ENCODE measurements at places on chromosomes 6 and 20.
A peak's percentile ranks its signal among the peaks of the same experiment; 100 is the strongest.

DNA sequence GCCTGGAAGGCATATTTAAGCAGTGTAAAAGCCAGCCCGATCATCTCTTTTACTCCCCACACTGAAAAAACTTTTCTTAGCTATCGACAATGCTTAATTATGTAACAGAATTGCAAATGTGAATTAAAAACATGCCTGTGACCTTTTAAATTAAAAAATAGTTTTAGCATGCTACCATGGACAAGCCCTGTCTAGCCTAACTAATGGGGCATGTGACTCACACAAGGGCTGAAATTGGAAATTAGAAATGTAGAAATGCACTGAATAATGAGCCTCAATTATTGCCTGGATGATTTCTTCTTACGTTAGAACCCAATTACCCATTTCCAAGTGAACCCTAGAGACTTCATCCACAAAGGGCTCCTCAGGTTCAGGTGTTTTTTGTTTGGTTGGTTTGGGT, 82.7 kb downstream of the SIM1 start:
- DNase-seq: no peak

GRCh38 chr6:26223650-26224546, 136.7 kb downstream of the HFE start:
- no peak for DNase-seq

GRCh38 chr6:7175462-7175861, 67.7 kb downstream of the RREB1 start:
- DNase-seq: no peak

- no peak for DNase-seq
Measured at GRCh38 chr6:81933608-81934051, 181.1 kb upstream of the TENT5A start.

DNA sequence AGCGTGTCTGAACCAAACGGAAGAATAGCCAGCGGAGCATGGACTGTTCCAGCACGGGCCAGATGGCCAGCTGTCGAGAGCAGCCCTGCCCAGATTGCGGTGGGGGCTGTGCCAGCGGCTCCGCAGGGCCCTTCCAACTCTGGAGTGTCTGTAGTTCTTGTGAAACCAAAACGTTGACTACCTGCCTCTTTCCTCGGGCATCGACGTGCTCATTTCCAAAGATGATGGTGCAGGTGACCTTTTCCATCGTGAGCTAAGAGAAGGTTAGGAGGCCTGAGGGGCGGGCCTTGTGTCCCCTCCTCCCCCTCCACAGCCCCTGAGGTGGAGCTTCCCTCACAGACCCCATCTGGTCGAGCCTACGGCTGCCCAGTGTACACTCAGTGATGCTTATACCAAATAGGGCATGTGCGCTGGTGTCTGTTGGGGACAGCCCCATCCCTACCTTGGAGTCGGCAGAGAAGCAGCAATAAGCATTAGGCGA, 12.9 kb upstream of the C20orf144 start:
- DNase-seq: no peak

GRCh38 chr6:87146363-87146762, 9.0 kb upstream of the ZNF292 start:
- no peak for DNase-seq

DNA sequence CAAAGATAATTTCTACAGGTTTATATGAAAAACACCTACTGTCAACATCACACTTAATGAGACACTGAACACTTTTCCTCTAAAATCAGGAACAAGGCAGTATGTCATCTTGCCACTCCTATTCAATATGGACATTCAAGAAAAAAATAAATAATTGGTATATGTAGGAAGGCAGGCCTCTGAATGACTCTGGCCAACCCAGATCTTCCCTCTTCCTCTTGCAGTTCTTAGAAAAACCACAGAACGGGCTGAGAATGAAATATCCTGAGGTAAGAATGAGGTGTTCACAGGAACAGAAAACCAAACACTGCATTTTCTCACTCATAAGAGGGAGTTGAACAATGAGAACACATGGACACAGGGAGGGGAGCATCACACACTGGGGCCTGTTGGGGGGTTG, 1207.2 kb upstream of the CITED2 start:
- no peak for DNase-seq

- no peak for DNase-seq
Measured at GRCh38 chr6:152124429-152125074, 317.1 kb downstream of the ESR1 start.

DNA sequence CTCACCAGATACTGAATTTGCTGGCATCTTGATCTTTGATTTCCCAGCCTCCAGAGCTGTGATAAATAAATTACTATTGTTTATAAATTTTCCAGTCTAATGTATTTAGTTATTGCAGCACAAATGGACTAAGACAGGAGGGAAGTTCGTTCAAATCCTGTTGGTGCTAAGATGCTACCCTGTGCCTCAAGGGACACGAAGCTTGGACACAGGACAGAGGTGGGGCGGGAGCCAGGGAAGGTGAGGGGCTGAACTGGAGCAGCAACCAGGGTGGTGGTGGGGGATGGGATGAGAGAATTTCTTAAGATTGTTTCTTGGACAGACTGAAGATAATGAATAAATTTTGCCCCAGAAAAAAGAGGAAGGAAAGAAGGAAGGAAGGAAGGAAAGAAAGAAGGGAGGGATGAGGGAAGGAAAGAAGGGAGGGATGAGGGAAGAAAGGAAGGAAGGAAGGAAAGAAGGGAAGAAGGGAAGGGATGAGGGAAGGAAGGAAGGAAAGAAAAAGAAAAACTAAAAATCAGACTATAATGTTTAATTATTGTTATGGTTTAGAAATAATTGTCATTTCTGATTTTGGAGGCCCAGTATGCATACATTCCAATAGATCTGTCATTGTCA, 127.2 kb downstream of the CDC5L start:
- DNase-seq: no peak

DNA sequence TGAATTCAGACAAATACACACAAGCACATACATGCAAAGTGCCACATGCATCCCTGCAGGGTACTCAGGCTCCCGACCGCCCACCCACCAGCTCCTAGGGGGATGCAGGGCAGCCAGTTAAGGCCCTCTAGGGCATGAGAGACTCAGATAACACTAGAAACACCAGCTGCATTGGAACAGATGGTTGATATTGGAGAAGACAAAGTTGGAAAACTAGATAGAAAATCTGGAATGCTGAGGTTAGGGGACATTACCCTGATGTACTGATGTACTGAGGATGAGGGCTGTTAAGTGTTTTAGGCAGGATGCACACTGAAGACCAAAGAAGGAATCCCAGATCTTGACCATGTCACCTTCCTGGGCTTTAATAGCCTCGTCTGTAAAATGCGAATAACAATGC, 134.6 kb upstream of the ECI2 start:
- DNase-seq: no peak

GRCh38 chr6:137185290-137185689, 11.8 kb upstream of the IL22RA2 start:
- DNase-seq: no peak

- no peak for DNase-seq
Measured at GRCh38 chr6:160089534-160089897, 32.1 kb upstream of the SLC22A1 start.

GRCh38 chr20:46057856-46058598, 29.0 kb downstream of the SLC12A5 start:
- DNase-seq: no peak

DNA sequence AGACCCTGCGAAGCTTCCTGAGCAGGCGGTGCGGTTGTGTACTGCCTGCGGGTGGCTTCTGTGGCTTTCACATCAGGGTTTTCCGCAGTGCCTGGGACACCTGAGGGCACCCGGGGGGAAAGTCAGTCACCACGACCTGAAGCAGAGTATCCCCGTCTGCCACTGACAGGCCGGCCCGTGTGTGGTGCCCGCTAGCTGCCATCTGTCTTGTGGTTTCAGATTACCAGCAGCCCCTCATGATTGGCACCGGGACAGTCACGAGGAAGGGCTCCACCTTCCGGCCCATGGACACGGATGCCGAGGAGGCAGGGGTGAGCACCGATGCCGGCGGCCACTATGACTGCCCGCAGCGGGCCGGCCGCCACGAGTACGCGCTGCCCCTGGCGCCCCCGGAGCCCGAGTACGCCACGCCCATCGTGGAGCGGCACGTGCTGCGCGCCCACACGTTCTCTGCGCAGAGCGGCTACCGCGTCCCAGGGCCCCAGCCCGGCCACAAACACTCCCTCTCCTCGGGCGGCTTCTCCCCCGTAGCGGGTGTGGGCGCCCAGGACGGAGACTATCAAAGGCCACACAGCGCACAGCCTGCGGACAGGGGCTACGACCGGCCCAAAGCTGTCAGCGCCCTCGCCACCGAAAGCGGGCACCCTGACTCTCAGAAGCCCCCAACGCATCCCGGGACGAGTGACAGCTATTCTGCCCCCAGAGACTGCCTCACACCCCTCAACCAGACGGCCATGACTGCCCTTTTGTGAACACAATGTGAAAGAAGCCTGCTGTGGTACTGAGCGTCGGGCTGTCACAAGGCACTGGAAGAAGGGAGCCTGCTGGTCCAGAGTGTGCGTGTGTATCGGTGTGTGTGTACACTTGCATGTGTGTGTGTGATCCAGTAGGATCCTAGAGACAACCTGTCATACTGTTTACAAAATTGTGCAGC, 54.4 kb downstream of the GOPC start:
- DNase-seq: peak; percentile 24

DNA sequence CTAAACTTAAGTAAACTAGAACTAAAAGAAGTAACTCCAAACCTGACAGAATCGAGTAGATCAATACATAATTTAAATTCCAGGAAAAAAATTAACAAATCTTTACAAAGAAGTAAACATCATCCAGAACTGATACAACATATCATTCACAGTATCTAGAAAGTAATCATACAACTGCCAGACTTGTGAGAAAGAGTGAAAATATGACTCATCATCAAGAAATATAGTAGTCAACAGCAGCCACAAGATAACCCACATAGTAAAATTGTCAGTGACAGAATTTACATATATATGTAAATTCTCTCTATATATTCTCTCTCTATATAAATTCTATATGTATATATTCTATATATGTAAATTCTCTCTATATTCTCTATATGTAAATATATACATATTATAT, 242.8 kb upstream of the RGS17 start:
- no peak for DNase-seq

DNA sequence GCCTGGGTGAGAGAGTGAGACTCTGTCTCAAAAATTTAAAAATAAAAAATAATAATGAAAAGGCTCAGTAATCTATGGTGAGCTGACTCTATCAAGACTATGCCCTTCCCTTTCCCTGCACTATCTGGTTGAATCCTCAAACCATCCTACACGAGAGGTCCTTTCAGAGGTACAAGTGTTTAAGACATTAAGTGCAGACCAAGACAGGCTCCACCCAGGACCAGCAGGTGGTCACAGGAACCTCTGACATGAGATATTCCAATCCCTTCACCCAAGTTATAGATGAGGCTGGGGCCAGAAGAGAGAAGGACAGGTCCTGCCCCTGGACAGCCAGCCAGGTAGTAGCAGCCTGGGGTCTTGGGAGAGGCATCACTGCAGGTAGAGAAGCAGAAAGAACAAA, 182.6 kb downstream of the NFATC2 start:
- DNase-seq: no peak

DNA sequence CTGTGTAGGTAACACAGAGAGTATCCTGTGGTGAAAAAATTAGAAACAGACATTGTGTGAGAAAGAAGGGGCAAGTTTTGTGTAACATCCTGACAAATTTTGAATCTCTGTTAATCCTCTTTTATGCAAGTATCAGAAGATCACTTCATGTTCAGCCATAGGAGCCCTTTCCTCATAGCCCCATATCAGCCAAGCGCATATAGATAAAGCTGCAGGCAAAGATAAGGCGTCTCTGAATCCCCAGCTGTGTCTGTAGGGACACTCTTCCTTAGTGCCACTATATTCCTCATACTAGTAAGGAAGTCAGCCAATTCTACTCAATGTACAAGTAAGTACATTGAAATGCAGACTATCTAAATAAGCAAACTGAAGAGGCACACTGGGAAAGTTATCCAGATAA, 22.3 kb downstream of the HTR1E start:
- DNase-seq: no peak

- no peak for DNase-seq
Measured at GRCh38 chr6:128425856-128426255, 94.5 kb downstream of the PTPRK start.

DNA sequence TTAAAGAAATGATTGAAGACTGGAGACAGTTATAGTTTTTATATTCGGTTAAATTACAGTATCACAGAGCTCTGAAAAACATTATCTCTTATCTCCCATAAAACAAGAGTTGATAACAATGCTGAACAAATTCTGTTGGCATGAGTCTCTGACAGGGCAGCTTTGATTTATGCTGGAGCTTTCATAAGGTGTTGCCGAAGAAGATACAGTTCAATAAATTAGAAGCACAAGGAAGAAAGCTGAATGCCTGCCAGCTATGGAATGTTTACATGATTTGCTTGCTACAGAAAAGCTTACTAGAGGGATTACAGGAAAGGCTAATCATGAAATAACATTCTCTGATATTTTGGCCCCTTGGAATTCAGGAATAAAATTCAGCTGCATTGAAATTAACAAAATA, 431.9 kb upstream of the GJE1 start:
- DNase-seq: no peak

- no peak for DNase-seq
Measured at GRCh38 chr6:165988757-165989456, 178.7 kb downstream of the TBXT start.

DNA sequence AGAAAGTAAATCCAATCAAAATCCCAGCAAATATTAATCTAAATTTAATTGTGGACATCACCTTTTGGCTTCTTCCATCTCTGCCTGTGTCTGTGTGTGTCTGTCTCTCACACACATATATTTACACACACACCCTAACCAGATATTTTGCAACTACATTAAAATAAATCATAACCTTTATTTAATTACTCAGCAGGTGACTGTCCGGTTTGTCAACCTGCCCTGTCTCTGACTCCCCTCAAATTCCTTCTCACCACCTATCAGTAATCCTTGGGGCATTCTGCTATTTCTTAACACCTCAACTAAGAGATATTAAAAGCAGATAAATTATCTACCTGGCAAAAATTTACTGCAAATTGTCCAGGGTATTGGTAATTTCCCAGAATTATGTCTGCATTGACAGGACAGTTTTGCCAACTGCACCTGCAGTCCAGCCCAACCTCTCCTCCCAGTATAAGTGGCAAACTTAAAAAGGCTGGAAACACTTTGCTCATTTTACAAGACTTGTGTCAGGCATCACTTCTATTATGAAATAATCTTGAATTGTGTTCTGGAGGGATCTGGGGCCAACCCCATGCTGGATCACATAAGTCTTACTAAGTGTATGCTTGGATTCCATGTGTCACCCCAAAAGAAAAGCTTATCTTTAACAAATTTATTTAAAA, 216.1 kb downstream of the GMDS start:
- no peak for DNase-seq

DNA sequence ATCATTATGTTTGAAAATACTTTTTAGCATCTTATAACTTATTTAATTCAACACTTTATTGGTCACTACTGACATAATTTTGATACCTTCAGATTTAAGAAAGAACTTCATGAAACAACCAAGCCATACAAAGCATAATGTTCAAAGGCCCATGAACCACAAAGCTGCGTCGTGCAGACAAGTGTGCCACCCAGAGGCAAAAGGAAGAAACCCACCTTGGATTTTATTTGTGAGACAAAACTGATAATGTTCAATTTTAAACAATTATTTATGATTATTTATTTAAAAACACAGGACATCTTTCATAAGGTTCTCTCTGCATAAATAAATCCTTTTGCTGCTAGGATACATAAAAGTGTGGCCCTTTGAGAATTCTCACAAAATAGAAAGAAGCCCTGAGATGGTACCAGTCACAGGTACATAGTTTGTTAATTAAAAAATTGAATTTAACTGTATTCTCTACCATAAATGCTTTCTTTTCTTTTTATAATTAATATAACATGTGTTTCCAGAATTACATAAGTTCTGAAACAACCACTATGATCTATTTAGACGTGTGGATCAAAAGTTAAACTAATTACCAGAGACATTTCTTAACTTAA, 143.7 kb downstream of the RALGAPA2 start:
- peak; percentile 37 for DNase-seq

Data from NCI-H1092 (cell line).